ENCODE measurements at places on chromosomes 3 and 15.

- no peak for DNase-seq
These were observed 74.2 kb downstream of the EPHB3 start for GRCh38 chr3:184635774-184636173.

- no peak for DNase-seq
These were observed 47.8 kb upstream of the CTSH start for GRCh38 chr15:78992416-78993256.

GRCh38 chr3:133042778-133043177, 4.6 kb downstream of the TMEM108 start:
- no peak for DNase-seq

DNA sequence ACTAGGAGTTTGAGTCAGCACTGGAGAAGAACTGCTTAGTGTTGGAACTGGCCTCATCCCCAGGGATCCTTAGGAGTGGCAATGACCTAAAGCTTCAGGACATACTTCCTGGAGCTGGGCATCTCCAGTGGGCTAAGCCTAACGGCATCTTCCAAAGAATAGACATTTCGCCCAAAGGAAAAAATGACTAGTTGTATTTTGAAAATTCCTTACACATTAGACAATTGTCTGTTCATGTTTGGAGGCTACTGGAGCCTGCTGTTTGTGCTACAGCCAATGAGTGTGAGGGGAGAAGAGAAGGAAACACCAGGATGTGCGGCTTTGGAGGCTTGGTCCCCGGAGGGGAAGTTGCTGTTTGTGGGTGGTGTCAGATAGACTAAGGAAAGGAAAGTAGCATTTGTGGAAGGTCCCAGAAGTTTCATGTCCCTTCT, 77.6 kb downstream of the POLR2M start:
- peak; percentile 37 for DNase-seq

DNA sequence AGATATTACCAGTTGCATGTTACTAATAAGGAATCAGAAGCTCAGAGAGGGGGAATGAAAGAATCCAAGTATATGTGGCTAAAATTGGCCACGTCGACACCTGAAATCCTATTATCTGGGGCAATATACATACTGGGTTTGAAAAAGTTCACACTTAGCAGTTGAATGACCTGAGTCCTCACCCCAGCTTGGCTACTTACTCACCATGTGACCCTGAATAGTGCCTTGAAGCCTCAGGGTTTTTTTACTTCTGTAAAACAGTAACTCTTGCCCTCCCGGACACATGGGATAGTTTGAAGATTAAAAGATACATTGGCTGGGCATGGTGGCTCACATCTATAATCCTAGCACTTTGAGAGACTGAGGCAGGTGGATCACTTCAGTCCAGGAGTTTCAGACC, 342.2 kb upstream of the TPRG1 start:
- peak; percentile 49 for DNase-seq

DNA sequence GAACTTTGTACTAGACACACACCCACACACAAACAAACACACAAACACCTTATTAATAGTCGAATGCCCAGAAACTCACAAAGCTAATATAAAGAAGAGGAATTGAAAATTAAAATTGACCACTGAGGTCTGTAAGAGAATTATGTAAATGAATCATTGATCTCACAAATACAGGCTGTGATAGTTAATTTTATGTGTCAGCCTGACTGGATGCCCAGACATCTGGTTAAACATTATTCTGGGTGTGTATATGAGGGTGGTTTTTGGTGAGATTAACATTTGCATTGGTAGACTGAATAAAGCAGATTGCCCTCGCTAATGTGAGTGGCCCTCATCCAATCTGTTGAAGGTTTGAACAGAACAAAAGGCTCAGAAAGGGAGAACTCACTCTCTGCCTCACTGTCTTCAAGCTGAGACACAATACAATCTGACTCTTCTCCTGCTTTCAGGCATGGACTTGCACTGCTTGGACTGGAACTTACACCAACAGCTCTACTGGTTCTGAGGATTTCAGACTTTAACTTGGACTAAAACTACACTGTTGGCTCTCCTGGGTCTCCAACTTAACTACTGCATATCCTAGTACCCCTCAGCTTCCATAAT, 199.4 kb upstream of the TTC14 start:
- DNase-seq, result no peak

DNA sequence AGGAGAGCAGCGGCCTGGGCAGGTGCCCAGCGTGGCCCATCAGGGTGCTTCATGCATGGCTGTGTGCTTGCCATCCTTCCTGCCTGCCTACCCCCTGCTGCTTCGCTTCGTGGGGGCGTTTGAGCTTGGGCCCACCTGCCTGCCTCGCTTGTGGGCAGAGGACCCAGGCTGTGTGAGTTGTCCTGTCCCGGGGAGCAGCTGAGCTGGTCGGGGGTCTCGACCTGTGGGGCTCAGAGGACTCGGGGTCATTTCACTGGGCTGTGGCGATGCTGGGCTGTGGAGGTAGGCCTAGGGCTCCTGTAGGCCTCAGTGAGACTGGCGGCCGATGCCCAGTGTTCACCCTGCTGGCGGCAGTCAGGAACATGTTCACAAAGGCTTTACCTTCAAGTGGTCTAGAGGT, 12.1 kb upstream of the STAB1 start:
- DNase-seq, result no peak

DNA sequence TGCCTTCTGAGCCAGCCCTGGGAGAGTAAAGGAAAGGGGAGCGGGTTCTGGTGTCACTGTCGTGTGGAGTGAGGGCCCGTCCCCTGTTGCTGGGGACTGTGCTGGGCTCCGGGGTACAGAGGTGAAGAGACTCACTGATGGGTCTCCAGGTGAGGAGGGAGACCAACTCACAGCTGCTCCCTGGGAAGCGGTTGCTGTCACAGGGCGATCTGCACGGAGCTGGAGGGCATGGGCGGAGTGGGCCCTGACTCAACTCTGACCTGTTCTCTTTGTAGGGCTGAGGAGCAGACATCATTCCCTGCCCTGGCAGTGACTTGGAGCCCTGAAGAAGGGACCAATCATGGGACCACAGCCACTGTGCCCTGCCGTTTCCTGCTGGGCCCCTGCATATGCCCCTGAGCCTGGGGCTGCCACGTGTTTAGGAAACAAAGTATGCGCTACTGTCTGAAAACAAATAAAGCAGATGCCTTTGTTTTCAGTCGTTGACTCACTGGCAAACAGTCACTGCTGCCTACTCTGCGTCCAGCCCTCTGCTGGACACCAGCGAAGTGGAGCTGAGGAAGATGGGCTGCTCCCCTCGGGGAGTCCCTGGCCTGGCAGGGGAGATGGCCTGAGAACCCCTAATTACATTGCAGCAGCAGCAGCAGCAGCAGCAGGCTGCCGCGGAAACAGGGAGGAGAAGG, 22.9 kb upstream of the PLXNA1 start:
- DNase-seq, result no peak

DNA sequence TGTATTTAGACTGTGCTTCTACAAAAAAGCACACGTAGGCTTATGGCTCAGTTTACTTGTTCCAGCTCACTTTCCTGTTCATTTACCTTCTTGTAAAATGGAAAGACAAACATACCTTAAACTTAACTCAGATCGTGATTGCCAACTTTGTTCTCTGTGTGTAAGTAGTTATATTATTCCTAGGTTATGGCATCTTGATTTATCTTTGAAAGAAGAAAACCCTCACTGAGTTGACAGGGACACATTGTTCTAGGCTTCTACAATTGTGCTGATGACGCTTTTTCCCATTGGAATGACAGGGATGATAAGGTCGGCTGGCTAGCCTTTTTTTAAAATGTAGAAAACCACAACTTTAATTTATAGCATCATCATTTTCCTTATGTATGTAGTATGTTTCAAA, 140.7 kb downstream of the IGF1R start:
- no peak for DNase-seq

GRCh38 chr3:107589454-107589853, 66.7 kb downstream of the BBX start:
- DNase-seq, result no peak

GRCh38 chr3:193210618-193211017, 30.4 kb upstream of the PLAAT1 start:
- no peak for DNase-seq

DNA sequence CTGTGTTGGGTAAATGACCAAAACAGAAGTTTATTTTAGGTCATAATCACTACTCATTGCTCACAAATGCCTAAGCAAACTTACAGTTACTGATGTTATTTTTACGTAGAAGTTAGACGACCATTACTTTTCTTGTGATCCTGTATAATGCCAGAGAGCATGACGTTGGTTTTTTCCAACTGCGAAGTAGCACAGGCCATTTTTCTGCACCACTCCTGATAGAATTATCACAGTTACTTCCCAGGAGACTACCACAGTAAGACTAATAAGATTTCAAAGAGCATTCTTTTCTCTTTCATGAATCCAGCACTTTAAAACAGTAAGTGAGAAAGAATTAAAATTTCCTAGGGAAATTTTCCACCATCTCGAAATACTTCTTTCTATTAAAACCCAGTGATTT, 19.8 kb downstream of the CD200 start:
- no peak for DNase-seq

- DNase-seq, result no peak
These were observed 67.7 kb downstream of the CERS3 start for GRCh38 chr15:100461049-100461448.

- DNase-seq, result no peak
These were observed 134.1 kb upstream of the MEF2A start for GRCh38 chr15:99431661-99432091.

DNA sequence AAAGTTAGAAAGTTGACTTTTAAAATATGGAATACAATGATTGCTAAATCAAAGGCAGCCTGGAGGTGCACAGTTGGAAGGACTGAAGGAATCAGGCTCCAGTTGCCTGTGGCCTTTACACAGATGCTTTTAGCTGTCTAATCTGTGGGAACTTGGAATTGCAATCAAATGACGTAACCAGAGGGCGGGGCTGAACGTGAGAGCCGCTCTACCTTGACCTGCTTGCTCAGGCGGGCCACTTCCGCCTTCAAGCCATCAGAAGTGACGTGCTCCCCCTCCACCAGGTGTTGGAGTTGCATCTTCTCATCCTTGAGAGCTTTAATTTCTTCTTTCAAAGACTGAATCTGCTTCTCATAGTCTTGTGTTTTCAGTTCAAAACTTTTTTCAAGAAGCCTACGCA, 37.7 kb upstream of the GNB5 start:
- DNase-seq, result no peak

DNA sequence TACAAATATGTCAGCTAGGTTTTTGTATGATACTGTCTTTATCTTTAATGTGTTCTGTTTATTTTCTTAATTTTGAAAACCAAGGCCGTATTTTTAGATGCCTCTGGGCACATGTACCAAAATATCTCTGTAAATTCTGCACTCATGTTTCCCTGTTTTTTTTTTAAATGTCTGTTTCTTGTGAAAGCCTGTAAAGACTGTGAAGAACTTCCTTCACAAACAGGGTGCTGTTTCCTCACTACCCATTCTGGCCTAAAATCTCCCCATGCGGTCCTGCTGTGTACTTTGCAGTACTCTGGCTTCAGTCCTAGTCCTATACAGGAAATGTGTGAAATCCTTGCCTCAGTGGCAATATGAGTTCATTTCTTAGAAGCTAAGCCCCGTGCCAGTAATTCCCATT, 133.4 kb upstream of the ZBTB20 start:
- peak; percentile 23 for DNase-seq

- DNase-seq, result no peak
These were observed 198.6 kb upstream of the PLSCR5 start for GRCh38 chr3:146803745-146804144.

- DNase-seq, result no peak
These were observed 21.9 kb downstream of the CACNA2D3 start for GRCh38 chr3:54144284-54144683.

- no peak for DNase-seq
These were observed 272.6 kb downstream of the SUCLG2 start for GRCh38 chr3:67381667-67382272.

- DNase-seq, result no peak
These were observed 122.3 kb upstream of the AADACL2 start for GRCh38 chr3:151611419-151611818.

DNA sequence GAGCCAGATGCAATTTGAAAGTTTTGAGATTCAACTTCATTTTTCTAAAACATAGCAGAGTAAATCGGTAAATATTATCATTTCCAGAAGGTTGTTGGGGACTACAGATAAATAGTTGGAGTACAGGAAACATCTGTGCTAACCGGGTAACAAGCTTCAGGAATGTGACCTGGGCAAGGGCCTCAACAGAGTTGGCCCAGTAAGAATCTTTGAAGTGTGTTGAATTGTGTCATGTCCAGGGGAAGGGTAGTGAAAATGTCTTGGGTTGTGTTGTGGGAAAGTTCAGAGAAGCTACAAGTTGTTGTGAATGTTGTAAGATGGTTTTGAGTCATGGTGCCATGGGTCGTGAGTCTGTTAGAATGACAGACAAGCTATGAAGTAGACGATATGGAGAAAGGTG, 35.7 kb downstream of the SQOR start:
- no peak for DNase-seq

DNA sequence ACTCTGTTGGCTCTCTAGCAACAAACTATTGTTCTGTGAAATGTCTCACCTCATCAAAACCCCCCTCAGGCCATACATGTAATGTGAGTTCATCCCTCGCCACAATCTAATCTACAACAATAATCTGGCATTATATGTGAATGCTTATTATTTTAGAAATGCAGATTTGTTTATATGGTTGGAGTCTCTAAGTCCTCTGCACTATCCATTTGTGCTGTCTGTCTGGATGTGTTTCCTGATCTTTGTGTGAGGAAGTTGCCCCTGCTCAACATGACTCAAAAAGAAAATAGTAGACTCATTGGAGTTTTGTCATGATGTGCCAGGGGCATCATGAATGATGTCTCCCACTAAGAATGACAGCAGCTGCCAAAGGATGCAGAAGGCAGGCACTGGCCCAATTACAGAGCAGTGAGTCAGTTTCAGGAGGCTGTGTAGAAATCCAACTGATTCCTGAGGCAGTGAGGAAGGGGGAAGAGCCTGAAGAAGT, 161.6 kb upstream of the PDZRN3 start:
- no peak for DNase-seq

GRCh38 chr15:78182821-78183220, 33.7 kb downstream of the IDH3A start:
- DNase-seq, result no peak

DNA sequence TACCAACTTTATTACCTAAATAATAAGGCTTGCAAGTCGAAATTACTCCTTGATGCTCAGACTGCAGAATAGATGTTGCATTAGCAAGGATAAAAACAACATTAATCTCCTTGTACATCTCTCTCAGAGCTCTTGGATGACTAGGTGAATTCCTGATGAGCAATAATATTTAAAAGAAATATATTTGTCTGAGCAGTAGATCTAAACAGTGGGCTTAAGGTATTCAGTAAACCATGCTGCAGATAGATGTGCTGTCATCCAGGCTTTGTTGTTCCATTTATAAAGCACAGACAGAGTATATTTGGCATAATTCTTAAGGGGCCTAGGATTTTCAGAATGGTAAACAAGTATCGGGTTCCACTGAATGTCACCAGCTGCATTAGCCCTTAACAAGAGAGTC, 257.1 kb downstream of the TUSC7 start:
- DNase-seq, result no peak

DNA sequence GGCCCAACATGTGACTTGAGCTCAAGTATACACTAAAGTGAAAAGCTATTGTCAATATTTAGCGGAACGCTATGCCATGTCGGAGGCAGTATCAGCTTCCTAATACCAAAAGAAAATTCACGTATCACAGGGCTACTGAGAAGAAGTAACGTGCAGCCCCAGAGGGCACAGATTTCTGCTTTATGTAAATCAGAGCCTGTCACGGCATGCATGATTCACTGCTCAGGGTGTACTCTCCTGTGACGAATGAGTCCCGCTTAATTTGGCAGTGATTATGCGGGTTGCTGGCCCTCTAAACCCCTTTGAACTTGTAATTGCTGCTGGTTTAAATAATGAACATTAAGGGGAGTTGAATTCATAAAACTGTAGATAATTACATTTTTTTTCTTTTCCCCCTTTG, 85.3 kb downstream of the MEIS2 start:
- no peak for DNase-seq
